ENCODE measurements at places on chromosomes 7 and 10.

DNA sequence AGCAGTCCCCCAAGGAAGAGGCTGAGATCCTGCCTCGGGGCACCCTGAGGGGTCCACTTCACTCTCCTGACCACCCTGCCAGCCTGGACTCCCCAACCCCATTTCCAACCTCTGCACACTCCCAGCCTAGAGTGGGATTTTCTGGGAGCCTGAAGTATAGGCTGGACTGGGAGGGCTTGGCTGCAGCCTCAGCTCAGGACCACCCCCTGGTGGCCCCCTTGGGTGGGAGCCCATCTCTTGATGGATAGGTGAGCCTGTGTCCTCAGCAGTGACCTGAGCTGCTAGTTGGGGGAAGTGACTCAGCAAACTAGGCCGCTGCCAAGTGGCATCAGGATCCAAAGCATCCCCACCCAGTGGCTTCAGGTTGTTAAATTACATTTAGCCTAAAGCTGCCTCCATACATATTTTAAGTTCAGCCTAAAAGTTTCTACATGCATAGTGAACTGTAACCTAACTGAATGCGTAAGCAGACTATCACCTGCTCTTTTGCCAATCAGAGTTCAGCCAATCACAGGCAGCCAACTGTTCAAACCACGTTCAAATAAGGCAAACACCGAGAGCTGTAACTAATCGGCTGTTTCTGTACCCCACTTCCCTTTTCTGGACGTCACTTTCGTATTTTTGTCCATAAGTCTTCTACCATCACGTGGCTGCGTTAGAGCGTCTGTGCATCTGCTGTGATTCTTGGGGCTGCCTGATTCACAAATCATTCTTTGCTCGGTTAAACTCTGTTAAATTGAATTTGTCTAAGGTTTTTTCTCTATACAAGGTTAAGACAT lies 144.0 kb downstream of the PLPP4 start:
- DNase-seq, result peak; percentile 53

DNA sequence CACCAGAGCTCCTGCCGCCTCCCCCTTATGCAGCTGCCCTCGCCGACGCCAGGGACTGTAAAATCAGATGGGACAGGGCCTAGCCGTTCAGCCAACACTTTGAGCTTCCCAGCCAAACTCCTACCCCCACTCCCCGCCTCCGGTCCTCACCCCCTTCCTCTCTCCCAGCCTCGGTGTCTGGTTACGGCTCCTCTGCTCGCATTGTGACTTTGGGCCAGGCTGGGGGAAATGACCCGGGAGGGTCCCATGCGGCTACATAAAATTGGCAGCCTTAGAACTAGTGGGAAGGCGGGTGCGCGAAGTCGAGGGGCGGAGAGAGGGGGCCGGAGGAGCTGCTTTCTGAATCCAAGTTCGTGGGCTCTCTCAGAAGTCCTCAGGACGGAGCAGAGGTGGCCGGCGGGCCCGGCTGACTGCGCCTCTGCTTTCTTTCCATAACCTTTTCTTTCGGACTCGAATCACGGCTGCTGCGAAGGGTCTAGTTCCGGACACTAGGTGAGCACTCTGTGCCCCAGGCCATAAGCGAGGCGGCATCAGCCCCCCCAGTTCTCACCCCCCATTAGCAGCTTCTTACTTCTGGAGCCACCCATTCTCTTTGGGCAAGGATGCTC lies at the start of gene KAZALD1:
KAZALD1 (plus strand) TSS at position 366 of the 608 bp plus-strand sequence. CDS start 604 bp downstream, outside the sequence.
- peak; percentile 67 for DNase-seq

GRCh38 chr10:91307489-91307888 lies 87.0 kb downstream of the PCGF5 start:
- no peak for DNase-seq

DNA sequence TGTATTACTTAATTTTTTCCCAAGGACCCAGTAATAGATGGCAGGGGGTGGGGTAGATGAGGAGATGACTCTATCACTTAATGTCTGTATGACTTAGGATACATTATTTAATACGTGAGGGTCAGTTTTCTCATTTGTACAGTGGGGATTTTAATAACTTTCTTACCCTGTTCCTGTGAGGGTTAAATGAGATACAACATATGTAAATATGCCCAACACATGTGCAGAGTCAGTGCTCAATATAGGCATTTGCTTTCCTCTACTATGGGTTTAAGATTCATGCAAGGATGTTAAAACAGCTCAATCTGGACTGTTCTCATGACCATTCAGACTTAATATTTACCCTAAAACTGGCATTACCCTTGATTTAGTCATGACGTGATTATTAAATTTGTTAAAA lies 31.2 kb downstream of the ST7 start:
- no peak for DNase-seq

GRCh38 chr10:89374713-89375141 lies 3.1 kb upstream of the IFIT1B start:
- no peak for DNase-seq

DNA sequence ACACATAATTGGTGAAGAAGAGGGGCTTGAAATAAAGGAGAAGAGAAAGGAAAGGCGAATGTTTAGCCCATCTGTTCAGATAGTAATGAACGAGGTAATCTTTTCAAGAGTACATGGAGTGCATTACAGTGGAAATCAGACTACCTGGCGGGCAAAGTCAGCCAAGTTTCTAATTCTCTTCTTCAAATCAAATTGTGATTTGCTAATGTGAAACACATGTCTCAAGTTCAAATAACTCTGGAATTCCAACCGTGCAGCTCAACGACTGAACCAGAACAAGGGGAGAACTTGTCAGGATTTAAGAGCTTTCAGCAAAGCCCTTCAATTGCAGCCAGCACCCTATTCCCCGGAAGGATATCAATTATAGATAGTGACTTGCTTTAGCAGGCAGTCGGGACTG lies 216.9 kb downstream of the GLI3 start:
- no peak for DNase-seq

GRCh38 chr10:102152545-102152890 lies 329 bp downstream of the NOLC1 start:
- no peak for DNase-seq

DNA sequence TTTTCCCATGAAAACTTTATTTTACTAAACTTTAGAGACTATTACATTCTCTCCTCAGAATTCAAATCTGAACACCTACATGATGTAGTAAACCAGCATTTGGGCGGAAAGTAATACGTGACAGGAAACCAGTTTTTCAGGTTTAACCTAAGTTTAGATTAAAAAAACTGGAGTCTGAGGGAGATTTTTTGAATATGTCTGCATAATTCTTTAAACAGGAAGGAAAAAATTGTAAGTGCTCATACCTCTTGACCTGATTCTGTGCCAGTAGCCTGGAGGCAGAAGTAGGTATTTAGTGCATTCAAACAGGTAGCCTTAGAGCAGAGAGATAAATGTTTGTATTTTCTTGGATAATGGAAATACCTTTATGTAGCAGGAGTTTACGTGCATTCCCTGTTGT lies 224.3 kb downstream of the MDFIC start:
- no peak for DNase-seq

- DNase-seq, result no peak
Measured at GRCh38 chr10:34522546-34522945, 292.6 kb downstream of the PARD3 start.

- peak; percentile 28 for DNase-seq
Measured at GRCh38 chr10:75187961-75188426, 22.6 kb upstream of the VDAC2 start.

GRCh38 chr7:80175744-80176143 lies 41.1 kb downstream of the GNAI1 start:
- DNase-seq, result no peak

GRCh38 chr7:47583739-47584535 lies 2.0 kb upstream of the TNS3 start:
- no peak for DNase-seq

- DNase-seq, result no peak
Measured at GRCh38 chr10:111972109-111972508, 211.5 kb downstream of the GPAM start.

GRCh38 chr7:73890555-73891147 lies 29.7 kb downstream of the TMEM270 start:
- DNase-seq, result no peak

DNA sequence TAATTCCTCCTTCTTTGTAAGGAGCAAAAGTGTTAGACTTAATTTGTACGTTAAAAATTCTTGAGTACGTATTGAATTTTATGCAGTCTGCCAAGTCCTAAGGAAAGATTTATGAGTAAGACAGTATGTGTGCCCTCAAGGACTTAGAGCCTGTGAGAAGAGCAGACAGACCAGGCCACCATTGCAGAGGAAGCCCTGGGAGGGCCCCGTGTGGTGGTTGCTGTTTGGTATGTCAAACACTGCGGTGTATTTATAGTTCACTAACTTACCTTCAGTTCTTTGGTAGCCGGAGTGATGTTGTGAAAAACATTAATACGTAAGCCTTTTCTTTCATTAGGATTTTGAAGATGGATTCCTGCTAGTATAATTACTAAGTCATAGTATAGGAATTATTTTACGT lies 82.9 kb downstream of the GALNT11 start:
- no peak for DNase-seq

- no peak for DNase-seq
Measured at GRCh38 chr10:2817940-2818636, 249.3 kb upstream of the PFKP start.

GRCh38 chr7:88318196-88318595 lies 11.5 kb upstream of the STEAP4 start:
- DNase-seq, result no peak

DNA sequence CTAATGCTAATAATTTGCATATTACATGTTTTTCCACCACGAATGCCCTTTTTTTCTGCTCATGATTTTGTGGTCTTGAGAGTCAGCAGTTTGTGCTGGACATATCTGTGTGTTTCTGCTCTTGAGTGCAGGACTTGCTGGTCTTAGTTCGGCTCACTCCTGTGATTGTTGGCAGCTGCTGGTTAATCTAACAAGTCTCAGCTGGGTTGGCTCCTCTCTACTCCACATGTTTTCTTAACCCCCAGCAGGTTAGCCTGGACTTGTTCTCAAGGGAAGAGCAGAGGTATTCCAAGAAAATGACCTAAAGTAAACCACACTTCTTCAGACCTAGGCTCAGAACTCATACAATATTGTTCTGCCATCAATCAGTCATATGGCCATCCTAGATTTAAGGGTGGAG lies 1238.9 kb downstream of the XPNPEP1 start:
- no peak for DNase-seq

GRCh38 chr7:155694851-155695250 lies 50.4 kb downstream of the RBM33 start:
- no peak for DNase-seq

- no peak for DNase-seq
Measured at GRCh38 chr10:630581-631073, 58.8 kb downstream of the DIP2C start.

GRCh38 chr7:2734751-2735571 lies 47.0 kb downstream of the AMZ1 start:
- DNase-seq, result no peak

- no peak for DNase-seq
Measured at GRCh38 chr10:103083266-103083976, 109.7 kb downstream of the NT5C2 start.

DNA sequence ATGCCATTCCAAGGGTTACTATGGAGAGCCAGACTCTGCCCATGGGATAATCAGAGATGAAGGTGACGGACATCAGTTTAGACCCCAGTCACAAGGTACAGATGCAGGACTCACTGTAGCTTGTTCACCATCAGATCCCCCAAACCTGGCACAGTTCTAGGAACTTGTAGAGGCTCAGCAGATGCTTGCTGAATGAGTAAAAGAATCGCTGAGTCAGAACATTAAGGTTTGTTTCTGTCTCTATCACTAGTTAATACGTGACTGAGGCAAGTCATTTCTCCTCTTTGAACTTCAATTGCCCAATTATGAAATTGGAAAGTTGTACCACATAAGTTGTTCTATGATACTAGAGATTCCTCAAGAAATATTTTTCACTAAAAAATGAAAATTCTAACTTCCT lies 65.1 kb downstream of the PPP1R3C start:
- no peak for DNase-seq

DNA sequence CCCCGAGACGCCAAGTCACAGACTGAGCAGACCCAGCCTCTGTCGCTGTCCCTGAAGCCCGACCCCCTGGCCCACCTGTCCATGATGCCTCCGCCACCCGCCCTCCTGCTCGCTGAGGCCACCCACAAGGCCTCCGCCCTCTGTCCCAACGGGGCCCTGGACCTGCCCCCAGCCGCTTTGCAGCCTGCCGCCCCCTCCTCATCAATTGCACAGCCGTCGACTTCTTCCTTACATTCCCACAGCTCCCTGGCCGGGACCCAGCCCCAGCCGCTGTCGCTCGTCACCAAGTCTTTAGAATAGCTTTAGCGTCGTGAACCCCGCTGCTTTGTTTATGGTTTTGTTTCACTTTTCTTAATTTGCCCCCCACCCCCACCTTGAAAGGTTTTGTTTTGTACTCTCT lies 215.6 kb downstream of the TCF7L2 start:
- peak; percentile 11 for DNase-seq

DNA sequence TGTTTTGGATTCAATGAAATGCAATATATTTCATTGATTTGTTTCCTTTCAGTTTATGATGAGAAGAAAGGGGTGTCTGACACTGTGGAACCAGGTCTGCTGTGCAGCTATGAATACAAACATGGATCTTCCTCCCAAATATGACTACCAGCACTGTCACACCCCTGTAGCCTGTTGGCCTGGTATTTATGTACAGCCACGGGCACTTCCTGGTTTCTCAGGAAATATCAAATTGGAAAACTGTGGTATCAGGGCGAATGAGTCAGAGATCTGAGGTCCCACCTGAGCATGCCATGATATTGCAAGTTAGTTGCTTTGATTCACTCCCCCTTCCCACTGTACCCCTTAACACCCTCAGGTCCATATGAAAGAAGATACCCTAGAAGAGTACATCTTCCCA lies 87.8 kb downstream of the DNMBP start:
- no peak for DNase-seq

- no peak for DNase-seq
Measured at GRCh38 chr10:90985321-90985933, 64.5 kb upstream of the ANKRD1 start.

GRCh38 chr10:108631332-108631731 lies 1292.0 kb downstream of the XPNPEP1 start:
- DNase-seq, result no peak

- no peak for DNase-seq
Measured at GRCh38 chr10:43853369-43853768, 204.7 kb upstream of the ZNF32 start.

DNA sequence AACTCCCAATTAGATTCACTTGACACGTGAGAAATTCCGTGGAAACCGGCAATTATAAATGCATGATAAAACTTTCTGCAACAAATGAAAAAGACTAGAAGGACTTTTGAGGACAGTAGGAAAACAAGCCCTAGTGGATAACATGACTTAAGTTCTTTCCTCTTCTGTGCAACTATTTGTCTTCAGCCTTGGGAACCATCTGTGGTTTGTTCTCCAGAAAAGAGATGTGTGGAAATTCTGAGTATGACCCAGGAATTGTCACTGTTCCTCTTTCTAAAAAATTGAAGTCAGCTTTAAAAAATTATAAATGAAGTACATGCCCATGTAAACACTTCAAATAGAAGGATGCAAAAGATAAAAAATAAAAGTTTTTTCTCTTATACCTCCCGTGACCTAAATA lies 128.6 kb upstream of the SVIL start:
- DNase-seq, result no peak

DNA sequence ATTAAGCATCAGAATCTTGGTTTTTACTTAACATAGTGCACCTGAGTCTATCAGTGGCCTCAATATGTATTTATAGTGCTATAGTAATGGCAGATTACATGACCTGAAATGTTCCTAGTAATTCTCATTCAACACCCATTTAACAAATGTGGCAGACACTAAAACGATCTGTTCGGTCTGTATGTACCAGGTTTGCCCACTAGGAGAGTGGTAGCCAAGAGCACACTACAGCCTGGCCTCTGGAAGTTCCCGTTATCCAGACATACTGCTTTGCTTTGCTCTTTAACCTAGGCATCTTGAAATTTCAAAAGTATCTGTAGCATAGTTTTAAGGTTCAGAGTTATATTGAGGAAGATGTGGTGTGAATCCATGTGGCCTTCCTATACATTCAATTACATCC lies 395.7 kb upstream of the NRG3 start:
- DNase-seq, result no peak
